ENCODE measurements at places on chromosomes 2 and 18. TPM values are rescaled to one million over a fixed set of nuclear protein-coding genes. Genes with fewer than 3 reads are reported as not detected.

The SDC1 gene
- total RNA-seq: 47.5 TPM

The FAM124B gene
- not detected for total RNA-seq

DNA sequence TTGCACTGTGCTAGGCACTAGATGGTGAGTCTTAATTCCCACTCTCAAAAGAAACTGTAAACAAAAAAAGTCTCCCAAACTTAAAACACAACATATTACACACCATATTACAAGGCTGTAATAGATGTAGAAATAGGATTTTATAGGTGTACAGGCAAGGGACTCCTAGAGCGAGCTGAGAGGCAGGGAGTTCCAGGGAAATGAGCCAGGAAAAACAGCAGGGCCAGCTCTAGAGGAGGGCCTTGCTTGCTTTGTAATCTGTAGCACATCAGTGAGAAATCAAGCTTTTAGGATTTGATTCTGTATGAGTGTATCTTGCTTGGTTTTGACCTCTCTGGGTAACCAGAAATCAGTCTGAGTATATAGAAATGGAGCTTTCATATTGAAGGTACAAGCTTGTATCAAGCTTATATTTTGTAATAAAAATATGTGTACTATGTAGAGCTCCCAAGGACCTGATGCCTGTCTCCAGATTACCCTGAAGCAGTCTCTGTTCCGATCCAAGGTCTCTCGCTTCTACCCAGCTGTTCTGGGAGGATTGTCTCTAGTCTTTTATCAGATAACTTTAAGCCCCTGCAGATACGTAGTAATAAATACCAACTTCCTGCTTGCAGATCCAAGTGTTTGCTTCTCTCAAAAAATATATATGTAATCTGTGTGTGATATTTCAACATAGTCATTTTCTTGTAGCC, 73.0 kb downstream of the MYO1B start:
- H3K27ac ChIP-seq: peak overlapping the region; percentile 53
- no peak for DNase-seq
- peak overlapping the region; percentile 2 for H3K4me3 ChIP-seq
- no peaks in the 10 kb centered on the region for H3K27me3 ChIP-seq
- H3K36me3 ChIP-seq: no peaks in the 10 kb centered on the region
- H3K4me1 ChIP-seq: peaks cover 20% of the 10 kb centered on the region

DNA sequence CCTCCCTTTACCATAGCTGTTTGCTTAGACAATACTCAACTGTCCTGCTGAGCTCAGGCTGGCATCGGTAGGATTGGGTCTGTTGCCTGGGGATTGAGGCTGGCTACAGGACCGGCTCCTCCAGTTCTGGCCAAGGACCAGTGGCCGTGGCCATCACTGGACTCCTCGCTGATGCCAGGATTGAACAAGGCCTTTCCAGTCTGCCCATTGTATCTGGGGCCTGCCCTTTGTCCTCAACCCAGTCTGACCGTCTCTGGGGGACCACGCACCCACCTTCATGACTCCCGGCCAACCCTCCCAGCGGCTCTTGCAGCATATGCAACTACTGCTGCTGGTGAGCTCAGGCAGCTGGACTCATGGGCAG, 28.7 kb downstream of the SH2D6 start:
- H3K27ac ChIP-seq: no peak overlapping the region
- H3K27me3 ChIP-seq: peaks cover 5% of the 10 kb centered on the region
- DNase-seq: no peak
- no peaks in the 10 kb centered on the region for H3K36me3 ChIP-seq
- peaks cover 42% of the 10 kb centered on the region for H3K4me1 ChIP-seq

DNA sequence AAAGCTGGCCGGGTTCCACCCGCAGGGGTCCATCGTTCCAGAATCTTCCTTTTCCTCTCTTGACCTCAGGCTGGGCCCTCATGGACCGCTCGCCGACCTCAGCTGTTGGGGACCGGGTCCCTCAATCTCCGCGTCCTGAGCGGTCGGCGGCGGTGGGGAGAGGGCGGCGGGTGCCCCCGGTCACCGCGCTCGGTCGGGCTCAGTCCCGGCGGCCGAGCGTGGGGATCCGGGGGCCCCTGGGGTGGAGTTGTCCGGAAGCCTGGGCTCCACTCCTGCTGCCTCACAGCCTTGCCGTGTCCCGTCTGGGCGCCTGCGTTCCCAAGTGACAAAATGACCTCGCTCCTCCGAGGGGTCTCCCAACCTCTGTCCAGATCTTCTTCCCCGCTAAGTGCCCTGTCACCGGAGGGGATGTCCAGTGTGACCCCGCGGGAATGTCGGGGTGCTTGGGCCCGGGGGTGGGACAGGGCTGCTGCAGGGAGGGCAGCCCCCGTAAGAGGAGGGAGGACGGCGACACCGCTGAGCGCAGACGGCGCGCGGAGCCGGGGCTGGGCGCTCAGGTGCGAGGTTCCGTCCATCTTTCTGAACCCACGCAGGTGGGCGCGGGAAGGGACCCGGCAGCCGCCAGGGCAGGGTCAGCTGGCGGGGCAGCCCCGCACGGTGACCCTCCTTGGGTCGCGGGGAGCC, 16.0 kb upstream of the E2F6 start:
- DNase-seq: no peak
- H3K4me3 ChIP-seq: no peak overlapping the region
- no peaks in the 10 kb centered on the region for H3K27me3 ChIP-seq
- H3K4me1 ChIP-seq: peaks cover 73% of the 10 kb centered on the region
- peak overlapping the region; percentile 85 for H3K27ac ChIP-seq

Measured in HepG2 (cell line).